Ovary (tissue), 10 donors: ENCODE measurements at places on chromosomes 12 and 14. TPM values are rescaled to one million over a fixed set of nuclear protein-coding genes. Genes with fewer than 3 reads are reported as not detected.

- no peak for DNase-seq
Measured at GRCh38 chr14:99535448-99535847, 54.2 kb downstream of the CCNK start.

VRTN gene
- polyA plus RNA-seq = not detected

- no peak for DNase-seq
Measured at GRCh38 chr14:79011920-79012204, 841.7 kb downstream of the NRXN3 start.

- DNase-seq = no peak
Measured at GRCh38 chr12:9651265-9651729, 18.2 kb upstream of the CLEC2D start.

CFAP251 gene
- polyA plus RNA-seq = 1.2 TPM

DNA sequence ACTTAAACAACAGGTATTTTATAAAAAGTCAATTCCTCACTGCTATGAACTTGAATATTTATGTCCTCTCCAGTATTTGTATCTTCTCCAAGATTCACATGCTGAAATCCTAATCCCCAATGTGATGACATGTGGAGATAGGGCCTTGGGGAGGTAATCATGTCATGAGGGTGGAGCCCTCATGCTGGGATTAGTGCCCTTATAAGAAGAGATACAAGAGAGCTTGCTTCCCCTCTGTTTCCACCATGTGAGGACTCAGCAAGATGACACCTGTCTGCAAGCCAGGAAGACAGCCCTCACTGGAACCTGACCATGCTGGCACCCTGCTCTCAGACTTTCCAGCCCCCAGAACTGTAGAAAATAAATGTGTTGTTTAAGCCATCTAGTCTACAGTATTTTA lies 36.2 kb downstream of the OSBPL8 start:
- no peak for DNase-seq

PLEKHH1 gene
- polyA plus RNA-seq = 2.0 TPM
